ENCODE measurements at places on chromosomes 7 and 10.

DNA sequence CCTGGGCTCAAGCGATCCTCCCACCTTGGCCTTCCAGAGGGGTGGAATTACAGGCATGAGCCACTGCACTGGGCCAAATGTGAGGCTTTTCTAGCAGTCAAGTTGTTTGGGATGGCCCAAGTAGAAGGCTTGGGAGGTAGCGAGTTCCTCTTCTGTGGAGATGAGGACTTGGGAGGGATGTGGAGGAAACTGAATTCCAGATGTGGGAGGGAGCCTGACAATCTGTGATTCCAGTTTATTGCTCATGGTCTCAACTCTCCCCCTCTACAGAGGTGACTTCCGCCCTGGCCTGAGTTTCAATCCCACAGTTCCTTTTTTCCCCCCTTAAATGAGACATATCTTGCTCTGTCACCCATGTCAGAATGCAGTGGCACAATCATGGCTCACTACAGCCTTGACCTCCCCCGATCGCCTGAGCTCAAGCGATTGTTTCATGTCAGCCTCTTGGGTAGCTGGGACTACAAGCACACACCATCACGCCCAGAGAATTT is 3.4 kb downstream of the STYXL1 start:
- DNase-seq, result no peak

GRCh38 chr10:124172181-124172916 is 79.0 kb upstream of the CHST15 start:
- DNase-seq, result no peak

- no peak for DNase-seq
These were observed 175.2 kb upstream of the ASAH2 start for GRCh38 chr10:50426485-50426884.

DNA sequence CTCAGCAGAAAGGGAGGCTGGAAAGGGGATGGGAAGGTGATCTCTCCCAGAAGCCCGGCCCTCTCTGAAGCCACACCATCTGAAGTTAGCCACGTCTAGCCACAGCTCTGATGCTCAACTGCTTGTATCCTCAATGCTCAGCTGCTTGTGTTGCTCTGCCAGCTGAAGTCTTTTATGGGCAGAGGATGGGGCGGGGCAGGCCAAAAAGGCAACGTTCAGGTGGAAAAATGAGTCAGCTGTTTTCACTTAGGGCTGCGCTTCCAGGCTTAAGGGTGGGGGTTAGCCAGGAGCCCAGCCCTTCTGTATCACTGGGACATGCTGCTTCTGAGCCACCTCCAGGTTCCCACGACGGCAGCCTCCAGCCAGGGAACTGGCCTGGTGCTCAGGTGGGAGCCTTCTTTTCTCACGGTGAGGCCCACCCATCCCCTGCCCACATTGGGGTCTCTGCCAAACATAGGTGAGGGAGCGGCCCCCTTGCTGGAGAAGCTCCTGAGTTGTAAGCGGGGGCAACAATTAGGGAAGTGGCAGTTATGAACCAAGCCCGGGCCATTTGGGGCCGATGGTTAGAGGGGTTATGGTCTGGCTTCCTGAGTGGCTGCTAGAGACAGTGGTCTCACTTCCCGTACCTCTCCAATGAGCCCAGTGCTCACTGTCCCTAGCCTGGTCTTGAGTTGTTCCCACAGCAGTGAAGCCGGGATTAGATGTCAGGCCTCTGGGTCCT is 44.9 kb upstream of the CNPY1 start:
- peak; percentile 39 for DNase-seq

DNA sequence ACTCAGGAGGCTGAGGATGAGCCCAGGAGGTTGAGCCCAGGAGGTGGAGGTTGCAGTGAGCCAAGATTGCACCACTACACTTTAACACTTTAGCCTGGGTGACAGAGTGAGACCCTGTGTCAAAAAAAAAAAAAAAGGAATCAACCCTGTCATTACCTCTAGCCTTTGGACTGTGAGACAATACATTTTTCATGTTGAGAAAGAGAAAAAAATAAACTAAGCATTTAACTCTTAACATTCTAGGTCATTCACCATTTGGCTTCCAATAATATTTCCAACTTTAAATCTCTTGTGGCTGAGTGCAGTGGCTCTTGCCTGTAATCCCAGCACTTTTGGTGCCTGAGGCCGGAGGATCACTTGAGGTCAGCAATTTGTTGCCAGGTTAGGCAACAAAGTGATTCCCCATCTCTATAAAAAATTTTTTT is 41.9 kb upstream of the TPST1 start:
- DNase-seq, result no peak

DNA sequence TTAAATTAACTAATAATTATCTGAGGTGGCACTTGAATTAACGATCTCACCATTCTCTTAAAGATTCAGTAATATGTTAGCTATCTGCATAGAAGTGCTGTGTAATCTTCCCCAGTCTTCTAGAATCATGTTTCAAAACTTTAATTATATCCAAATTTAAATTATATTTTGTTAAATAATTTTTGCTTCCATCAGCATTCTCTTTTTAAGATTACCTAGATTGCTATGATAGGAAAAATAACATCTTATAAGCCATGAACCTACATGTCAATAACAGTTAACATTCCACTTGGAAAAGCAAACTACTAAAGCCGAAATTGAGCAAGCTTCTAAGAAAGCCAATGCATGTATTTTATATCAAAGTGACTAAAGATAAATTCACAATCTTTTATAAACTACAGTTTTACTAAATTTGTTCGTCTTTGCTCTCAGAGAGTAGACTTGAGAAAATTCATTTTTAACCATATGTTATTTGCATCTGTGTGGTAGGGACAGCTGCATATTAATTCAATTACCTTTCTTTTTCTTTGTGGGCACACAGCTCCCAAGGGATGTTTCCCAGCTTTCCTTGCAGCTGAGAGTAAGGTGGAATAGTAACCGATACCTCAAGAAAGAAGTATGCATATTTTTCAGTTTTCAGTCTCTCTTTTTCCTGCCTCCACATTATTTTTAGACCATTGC is 105.4 kb upstream of the ABCB5 start:
- no peak for DNase-seq

DNA sequence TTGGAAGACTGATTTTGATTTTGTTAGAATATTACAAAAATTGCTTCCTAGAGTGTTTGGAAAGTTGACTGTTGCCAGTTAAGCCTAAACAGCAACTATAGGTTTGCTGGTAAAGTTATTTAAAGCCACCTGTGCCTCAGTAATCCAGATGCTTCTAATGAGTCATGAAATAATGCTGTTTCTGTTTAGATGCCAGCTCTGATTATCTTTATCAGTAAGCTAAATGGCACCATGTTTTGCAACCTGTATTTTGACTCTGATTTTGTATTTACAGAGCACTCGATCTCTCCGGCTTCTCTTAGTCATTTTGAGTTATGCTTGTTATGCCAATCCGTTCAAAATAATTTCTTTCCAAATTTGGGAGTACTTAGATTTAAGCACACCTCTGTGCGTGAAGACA is 366.1 kb downstream of the EXOC4 start:
- DNase-seq, result no peak

DNA sequence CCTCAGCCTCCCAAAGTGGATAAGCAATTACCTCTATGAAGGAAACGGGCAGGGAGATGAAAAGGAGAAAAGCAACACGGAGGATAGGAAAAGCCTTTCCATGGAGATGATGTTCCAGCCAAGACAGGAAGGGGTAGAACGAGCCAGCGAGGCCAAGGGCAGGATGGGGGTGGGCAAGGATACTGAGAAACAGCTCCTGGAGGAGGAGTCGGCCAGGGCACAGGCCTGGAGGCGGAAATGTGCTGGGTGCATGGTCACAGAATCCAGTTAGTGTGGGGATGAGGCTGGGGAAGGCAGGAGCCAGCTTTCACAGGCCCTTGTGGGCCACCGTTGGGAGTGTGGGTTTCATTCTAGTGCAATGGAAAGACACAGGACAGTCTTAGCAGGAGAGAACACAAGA is 162.6 kb downstream of the JAZF1 start:
- no peak for DNase-seq

GRCh38 chr10:5575144-5575481 is 50.4 kb downstream of the CALML3 start:
- no peak for DNase-seq

DNA sequence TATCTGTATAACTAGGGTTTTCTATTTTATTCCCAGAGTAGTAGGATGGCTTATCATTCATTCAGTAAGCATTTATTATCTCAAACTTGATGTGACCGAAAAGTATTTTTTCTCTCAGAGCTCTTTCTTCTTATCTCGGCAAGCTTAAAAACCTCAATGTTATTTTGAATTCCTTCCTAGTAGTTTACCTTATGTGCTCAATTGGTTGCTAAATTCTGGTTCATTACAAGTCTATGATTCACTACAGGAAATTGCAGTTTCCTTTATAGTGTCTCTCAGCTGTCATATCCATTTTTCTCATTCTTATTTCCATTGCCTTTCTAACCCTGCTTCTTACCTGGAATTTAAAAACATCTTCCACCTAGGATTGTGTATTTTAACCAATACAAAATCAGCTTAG is 12.6 kb upstream of the ICA1 start:
- no peak for DNase-seq

- DNase-seq, result no peak
These were observed 3.1 kb upstream of the ABCC2 start for GRCh38 chr10:99779335-99779734.

- no peak for DNase-seq
These were observed 341.6 kb upstream of the KCND2 start for GRCh38 chr7:119931230-119931824.

DNA sequence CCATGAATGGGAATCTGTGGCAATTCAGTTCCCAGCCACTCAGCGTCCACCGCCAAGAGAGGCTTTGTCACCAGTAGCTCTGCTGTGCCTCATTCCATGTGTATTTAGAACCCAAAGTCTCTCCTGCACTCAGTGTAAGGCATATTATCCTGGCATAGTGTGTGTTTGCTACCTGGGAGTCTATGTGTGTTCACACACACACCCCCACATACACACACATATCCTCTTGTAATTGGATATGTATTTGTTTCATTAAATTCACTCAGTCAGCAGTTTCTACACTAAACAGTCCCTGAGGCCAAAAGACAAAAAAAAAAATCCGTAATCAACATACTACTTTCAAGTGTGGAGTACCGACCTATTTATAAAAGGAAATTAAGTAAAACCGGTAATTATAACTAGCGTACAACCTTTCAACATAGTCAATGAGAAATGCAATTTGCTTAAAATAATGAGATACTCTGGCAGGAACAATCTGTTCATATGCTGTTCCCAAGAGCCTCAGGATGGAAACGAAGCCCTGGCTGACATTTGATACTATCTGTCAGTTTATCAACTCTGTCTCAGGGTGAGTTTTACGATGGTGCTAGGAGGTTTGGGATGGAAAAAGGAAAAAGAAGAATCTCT is 425.8 kb upstream of the CELF2 start:
- no peak for DNase-seq
